ENCODE measurements at places on chromosomes 3 and 15.

GRCh38 chr3:54137311-54137710 is 15.0 kb downstream of the CACNA2D3 start:
- DNase-seq, result no peak

- no peak for DNase-seq
Observed at GRCh38 chr15:78415284-78415683, 22.7 kb upstream of the IREB2 start.

GRCh38 chr3:195081242-195081963 is 189.6 kb downstream of the XXYLT1 start:
- no peak for DNase-seq

- no peak for DNase-seq
Observed at GRCh38 chr15:40328176-40328575, 4.7 kb downstream of the INAFM2 start.

DNA sequence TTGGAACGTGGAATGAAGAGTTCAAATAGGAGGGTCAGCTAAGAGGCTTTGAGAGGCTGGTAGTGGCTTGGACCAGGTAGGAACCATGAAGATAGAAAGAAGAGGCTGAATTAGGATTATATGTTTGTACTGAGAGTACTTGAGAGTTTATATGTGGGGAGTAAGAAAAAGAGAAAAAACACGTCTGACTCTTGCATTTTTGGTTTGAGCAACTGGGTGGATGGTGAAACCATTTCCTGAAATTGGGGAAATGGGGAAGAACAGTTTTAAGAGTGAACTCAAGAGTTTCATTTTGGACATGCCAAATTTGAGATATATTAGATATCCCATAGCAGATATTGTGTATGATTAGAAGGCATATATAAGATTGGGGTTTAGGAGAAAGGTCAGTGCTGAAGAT is 92.9 kb upstream of the TNIK start:
- no peak for DNase-seq

DNA sequence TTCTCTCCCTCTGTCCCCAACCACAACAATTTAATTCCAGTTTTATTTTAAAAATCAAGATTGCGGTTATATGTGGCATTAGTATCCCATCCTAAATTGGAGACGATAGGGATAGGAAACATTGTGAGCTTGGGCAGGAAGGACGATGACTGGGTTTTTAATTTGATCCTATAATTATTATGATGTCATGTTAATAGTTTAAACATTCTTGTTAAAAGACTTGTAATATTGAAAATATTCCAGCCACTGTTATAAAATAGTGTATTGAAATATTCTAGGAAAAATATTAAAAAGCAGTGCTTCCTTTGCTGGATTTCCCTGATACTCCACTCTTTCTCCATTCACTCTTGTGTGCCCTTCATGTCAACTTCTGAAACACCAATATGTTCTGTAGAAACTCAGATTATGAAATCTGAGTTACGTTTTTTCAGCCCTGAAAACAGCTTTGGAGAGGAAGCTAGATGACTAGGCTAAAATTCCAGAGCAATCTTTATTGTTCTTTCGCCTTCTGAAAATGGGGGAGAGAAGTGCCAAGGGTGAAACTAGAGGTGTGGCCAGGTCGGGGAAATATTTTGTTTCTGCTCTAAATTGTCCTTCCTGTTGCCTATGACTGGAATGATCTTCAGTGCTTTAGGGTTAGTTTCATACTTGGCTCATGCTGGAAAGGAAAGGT is 46.1 kb upstream of the MAP3K13 start:
- DNase-seq, result no peak

GRCh38 chr15:49693498-49693897 is 72.7 kb downstream of the DTWD1 start:
- no peak for DNase-seq

DNA sequence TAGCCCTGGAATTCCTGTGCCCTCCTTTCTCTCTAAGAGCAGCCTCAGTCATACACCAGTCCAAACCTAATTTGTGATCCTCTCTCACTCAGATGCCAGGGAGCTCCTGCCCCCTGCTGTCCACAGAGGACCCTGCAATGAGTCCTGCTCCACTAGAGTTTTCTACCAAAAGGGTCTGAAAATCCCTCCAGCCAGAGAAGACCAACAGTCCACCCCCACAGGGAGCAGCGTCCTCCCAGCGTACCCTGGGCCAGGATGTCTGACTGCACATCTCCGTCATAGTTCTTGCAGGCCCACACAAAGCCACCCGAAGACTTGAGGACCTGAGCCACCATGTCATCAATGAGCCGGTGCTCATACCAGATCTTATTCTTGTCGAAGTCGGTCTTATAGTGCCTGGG is 15.4 kb downstream of the IDH2 start:
- DNase-seq, result no peak

DNA sequence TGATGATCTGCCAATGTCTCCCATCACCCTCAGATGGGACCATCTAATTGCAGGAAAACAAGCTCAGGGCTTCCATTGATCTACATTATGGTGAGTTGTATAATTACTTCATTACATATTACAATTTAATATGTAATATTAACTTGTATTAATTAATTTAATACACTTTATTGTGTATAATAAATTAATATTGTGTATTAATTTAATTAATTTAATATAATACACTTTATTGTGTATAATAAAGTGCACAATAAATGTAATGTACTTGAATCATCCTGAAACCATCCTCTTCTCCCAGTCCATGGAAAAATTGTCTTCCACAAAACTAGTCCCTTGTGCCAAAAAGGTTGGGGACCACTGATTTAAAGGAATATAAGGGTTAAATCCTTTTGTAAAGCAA is 123.4 kb downstream of the FBN1 start:
- no peak for DNase-seq

- no peak for DNase-seq
Observed at GRCh38 chr3:46422617-46423016, 15.6 kb downstream of the CCRL2 start.

- no peak for DNase-seq
Observed at GRCh38 chr3:178480795-178481194, 55.4 kb upstream of the KCNMB2 start.

- no peak for DNase-seq
Observed at GRCh38 chr15:75753145-75753544, 40.5 kb upstream of the CSPG4 start.

DNA sequence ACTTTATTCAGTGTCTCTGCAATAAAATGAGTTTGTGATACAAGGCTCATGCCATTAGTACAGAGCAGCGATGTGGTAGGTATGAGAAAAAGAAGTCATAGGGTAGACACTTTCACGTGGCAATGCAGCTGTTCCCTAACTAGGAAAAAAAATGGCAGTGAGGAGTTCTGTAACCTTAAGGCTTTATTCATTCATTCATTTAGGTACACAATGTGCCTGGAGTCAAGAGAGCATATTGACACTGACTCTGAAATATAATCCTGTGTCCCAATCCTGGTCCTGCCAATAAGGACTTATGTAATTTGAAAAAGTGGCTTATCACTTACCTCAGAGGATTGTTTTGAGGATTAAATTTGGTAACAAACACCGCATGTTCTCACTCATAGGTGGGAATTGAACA is 173.0 kb upstream of the AZI2 start:
- no peak for DNase-seq

DNA sequence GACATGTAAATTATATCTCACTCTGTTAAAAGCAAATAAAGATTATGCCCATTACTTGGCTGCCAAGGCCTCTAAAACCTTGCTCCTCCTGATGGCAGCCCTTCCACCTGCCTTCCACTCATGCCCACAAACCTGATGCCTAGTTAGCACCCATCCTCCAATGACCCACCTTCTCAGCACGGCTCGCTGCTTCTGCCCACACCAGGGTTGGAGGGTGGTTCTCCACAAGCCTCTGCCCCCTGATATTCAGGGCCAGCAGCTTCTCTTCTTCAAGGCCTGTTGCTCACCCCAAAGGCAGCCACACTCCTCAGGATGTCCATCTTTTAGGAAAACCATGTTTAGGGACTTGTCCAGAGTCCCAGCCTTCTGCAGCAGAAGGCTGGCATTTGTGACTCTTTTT is 263.4 kb upstream of the TLE3 start:
- DNase-seq, result no peak

DNA sequence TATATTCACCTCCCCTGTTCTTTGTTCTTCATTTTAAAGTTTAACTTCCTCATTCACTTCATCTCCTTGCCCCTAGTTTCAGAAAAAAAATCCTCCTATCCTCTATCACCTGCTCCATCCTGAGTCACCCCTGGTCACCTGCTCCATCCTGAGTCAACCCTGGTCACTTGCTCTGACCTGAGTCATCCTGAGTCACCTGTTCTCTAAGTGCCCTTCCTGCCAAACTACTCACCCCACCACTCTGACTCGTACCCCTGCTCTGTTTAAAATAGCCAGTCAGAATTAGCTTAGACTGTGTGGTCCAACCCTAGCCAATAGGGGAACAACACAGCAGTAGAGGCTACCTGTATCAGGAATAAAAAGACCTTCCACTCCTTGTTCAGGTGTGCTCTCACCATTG is 716.9 kb downstream of the ZBBX start:
- no peak for DNase-seq

GRCh38 chr3:111373861-111374260 is 168.1 kb upstream of the CD96 start:
- no peak for DNase-seq

DNA sequence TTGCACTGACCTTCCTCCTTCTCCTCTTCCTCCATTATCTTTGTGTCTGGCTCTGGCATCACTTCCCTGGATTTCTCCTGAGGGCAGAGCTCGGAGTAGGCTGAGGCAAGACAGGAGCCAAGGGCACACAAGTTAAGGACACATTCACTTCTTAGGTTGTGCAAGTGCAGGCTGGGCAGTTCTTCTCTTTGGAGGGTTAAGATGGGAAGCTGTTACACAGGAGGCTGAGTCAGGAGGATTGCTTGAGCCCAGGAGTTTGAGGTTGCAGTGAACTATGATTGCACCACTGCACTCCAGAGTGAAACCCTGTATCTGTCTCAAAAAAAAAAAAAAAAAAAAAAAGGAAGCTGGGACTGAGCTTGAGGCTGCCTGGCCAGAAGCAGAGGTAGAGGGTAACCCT is 176.2 kb upstream of the ANKRD28 start:
- DNase-seq, result peak; percentile 55

DNA sequence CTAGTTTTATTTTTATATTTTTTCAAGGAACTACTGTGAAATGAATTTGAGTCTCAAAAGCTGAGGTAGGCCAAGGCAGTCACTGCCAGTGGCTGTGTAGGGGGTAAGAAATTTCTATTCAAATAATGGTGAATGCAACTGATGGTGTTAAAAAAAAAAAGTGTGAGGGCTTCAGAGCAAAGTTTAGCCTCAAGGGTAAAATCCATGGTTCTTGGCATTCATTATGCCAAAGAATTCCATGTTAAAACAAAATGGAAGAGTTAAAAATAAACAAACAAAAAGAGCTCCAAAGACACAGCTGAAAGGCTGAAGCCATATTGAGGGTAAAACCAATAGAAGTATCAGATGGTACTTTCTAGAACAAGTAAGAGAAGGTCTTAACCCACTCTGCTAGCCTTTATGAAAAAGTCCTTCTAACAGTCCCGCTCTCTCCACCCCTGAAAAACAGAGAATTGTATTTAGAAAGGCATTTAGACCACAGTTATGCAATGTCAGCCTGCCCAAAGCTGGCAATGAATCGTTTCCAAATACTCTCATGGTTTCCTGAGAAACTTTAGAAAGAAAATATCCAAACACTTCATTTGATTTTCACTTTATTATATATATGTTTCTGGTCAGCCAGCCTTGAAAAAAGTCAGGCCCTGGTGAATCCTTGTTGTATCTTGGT is 158.4 kb upstream of the GMNC start:
- no peak for DNase-seq

- DNase-seq, result peak; percentile 88
Observed at GRCh38 chr3:172595664-172596393, 72.6 kb upstream of the TNFSF10 start.

- DNase-seq, result no peak
Observed at GRCh38 chr3:12227833-12228232, 61.0 kb upstream of the PPARG start.

GRCh38 chr3:151183265-151183671 is 19.7 kb downstream of the GPR171 start:
- DNase-seq, result no peak

DNA sequence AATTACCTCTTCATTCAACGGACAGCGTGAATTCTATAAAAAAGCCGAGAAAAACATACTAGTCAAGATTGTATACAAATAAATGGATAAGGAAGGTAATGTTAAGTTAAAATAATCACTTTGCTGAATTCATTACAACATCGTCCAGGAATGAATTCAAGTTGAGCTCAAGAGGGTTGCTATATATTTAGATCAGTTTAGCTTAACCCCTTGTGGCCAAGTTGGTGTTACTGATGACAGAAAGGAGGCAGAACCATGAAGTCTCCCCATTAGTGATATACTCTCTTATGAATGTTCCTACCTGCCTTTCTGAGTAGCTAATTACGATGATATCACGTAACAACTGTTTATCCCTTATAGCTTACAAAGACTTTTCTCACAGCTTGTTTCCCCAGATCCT is 34.9 kb downstream of the UBR1 start:
- DNase-seq, result no peak

DNA sequence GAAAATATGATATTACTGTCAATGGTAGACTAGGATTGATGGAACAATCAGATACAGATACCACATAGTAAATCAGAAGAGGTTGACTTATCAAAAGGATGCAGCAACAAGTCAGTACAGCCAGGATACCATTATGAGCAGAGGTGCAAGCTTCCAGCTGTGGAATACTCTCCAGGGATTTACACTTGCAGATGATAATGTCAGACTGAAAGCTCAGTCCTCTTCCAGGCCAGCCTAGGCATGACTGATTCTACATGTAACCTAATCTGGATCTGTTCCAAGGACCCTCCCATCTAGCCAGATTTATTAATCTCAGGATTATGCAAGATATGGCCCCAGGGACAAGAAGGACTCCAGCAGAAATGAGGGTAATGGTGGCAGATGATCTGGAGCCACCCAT is 8.2 kb downstream of the FILIP1L start:
- no peak for DNase-seq

DNA sequence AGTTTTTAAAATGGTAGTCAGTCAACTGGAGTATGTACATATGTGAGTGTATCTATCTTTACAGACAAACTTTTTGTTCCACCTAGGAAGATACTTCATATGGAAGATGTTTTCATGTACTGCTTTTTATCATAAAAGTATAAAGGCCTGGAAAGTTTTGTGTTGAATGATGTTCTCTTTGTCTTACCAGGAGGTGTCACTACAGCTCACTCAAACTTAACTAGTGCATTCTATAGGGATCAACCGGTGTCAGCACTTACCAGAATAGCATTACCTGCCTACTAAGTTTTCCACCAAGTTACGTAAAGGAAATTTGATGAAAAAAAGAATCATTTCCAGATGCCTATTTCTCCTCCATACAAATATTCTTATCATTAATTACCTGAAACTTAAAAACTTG is 522.6 kb upstream of the SEMA6D start:
- no peak for DNase-seq

DNA sequence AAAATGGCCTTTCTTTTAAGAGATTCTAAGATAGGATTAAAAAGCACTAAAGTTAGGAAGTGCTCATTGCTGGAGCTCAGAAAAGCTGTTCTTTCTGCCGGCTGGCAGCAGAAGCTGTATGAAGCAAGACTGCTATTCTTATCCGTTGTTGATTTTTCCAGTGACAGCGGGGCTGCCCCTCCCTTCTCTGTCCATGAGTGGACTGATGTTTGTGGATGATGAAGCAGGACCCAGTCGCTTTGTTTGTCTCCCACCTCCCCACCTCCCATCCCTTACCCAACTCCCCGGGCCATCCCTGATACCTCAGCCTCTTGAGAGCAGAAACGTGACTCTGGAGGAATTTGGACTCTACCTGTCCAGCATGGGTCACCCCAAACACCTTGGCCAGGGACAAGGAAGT is 10.3 kb upstream of the MUSTN1 start:
- DNase-seq, result no peak
